ENCODE measurements at places on chromosomes 13 and 19. TPM values are rescaled to one million over a fixed set of nuclear protein-coding genes. Genes with fewer than 3 reads are reported as not detected.
A peak's percentile ranks its signal among the peaks of the same experiment; 100 is the strongest.

DNA sequence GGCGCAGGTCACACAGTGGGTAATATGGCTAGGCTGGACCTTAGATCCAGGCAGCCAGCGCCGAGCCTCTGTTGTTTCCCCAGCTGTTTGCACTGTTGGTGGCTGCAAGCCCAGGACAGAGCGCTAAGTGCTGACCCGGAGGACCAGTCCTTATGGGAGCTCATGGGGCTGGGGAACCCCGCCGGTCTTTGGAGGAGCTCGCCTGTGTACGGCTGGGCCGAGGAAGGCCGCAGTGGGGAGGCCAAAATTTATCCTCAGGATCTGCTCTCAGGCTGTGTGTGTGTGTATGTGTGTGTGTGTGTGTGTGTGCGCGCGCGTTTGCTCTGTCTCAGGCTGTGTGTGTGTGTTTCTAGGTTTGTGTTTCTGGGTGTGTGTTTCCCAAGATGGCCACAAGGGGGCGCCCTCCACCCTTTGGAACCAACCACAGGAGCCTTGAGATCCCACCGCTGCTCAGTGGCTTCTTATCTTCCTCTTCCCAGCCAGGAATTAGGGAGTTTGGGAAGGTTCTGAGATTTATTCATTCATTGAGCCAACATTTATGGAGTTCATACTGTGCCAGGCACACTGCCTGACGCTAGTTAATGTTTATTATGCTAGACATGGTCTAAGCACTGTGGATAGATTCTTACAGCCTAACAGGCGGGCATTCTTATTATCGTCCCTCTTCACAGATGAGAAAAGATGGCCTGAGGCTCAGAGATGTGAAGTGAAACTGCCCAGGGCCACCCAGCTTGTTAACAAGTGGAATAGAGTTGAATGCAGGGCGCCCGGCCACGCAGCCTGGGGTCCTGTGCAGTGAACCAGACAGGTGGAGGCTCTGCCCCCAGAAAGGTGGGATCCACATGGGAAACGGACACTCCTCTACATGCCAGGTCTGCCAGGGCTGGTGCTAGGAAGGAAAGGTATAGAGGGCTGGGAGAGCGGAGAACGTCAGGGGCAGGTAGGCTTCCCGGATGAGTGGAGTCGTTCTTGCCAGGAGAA lies 13.0 kb downstream of the PGLYRP1 start:
- DNase-seq = peak; percentile 83

GRCh38 chr13:33730147-33730546 lies 87.8 kb upstream of the RFC3 start:
- no peak for DNase-seq

GRCh38 chr19:40252395-40252794 lies 25.9 kb upstream of the CCNP start:
- DNase-seq = no peak

DNA sequence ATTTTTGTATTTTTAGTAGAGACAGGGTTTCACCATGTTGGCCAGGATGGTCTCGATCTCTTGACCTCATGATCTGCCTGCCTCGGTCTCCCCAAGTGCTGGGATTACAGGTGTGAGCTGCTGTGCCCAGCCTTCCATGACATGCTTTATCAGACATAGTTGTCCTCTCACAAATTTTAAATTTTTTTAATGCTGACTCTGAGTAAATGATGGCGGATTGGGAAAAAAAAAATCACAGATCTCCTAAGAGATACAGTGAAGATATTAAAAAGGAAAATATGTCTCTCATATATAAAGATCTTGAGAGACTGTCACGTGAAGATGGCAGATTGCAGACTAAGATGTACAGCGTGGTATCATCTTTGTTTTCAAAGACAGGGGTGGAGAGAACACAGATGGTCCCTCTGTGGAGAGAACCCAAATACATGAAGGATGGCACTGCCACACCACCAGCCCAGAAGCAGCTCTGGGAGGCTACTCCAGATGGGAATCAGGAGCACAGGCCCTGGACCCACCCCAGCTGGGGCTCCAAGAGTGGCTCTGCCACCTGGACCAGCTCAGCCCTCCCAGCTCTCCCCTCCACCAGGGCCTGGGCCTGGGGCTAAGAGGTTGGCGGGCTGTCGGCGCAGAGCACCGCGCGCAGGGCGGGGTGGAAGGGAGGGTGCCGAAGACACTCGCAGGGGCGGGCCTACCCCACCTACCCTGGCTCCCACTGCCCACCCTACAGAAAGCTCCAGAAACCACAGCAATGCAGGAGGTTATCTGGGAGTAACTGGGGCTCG lies 20.0 kb upstream of the CCNP start:
- DNase-seq = no peak

Gene ZNF793
- 0.83 TPM for total RNA-seq

Gene ZNF460
- total RNA-seq = 58.4 TPM

DNA sequence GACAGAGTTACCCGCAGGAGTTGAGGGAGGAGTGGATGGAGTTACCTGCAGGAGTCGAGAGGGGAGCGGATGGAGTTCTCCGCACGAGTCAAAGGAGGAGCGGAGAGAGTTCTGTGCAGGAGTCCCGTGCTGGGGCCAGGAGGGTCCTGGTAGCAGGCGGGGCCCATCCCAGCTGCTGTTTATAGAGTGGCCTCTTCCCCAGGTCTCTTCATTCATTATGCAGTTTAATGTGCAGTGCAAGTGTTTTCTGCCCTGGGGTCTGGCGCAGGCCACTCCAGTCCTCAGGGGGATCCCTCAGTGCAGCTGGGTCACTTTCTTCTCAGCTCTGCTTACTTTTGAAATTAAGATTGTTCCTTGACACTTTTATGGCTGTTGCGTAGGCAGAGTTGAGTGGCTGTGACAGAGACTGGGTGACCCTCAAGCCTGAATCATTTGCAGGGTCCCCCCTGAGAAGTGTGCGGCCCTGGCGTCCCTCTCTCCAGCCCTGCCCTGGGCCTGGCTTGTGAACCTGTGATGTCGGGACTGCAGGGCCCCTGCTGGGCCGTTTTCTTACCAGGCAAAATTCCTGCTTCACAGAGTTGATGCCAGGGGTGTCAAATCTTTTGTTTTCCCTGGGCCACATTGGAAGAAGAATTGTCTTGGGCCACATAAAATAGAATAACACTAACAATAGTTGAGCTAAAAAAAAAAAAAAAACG lies 17.9 kb downstream of the TFDP1 start:
- no peak for DNase-seq

Gene DOHH
- 19.0 TPM for total RNA-seq

GRCh38 chr13:101025925-101026324 lies 351.3 kb upstream of the TMTC4 start:
- no peak for DNase-seq

- DNase-seq = peak; percentile 91
Observed at GRCh38 chr19:805600-806550, 8.6 kb downstream of the PTBP1 start.

- DNase-seq = peak; percentile 56
Observed at GRCh38 chr19:15161028-15161984, 39.5 kb downstream of the NOTCH3 start.

Gene ZNF709
- 5.1 TPM for total RNA-seq

- no peak for DNase-seq
Observed at GRCh38 chr19:40763963-40764362, 11.4 kb upstream of the MIA start.

Gene ZNF682
- not detected for total RNA-seq

Gene MEIS3
- 9.6 TPM for total RNA-seq

DNA sequence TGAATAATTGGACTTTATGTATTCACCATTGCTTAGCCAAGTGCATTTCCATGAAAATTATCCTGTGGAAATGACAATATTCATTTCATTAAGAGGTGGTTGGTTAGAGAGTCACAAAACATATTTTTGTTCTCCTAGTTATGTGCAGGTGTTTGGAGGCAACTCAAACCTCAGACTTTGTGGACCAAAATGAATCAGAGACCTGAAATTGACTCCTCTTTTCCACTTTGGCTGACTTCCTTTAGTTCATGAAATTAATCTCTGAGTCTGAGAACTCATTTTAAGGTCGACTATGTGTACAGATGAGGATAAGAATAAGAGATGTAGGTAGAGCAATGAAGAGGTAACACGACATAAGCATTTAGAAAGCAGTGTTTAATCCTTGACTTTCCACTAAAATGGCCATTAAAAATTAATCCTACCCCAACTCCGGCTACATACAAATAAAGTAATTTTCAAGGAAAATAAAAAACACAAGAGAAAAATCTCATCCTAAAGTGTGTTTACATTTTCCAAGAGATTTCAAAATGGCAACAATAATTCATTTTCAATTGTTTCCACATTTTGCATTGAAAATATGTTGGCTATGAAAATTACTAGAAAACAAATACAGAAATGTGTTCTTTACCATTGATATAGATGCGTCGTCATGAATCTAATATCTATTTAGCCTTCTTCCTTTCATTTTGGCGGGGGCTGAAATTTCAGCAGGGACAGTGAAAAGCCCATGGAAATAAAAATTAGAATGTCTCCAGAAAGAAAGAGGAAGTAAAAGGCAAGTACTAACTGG lies 185.4 kb upstream of the CSNK1A1L start:
- no peak for DNase-seq

DNA sequence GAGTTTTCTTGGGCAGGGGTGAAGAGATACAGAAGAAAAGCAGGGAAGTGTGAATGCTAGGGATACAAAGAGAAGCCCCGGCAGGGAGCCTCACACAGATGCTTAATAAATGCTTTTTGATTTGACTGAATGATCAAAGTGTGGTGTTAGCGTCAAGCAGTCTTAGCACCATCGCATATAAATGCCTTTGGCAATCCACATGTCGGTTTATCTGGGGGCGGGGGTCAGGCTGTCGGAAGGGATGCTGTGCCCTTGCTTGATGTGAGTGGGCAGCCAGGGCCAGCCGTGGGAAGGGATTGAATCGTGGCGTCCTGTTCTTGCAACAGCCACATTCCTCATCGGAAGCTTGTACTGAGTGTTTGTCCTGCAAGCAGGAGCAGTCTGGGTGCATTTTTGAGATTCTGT lies 173.1 kb downstream of the LACC1 start:
- DNase-seq = no peak

Gene GARIN5A
- 0.59 TPM for total RNA-seq

GRCh38 chr13:44015811-44016210 lies 136.1 kb downstream of the LACC1 start:
- DNase-seq = no peak

DNA sequence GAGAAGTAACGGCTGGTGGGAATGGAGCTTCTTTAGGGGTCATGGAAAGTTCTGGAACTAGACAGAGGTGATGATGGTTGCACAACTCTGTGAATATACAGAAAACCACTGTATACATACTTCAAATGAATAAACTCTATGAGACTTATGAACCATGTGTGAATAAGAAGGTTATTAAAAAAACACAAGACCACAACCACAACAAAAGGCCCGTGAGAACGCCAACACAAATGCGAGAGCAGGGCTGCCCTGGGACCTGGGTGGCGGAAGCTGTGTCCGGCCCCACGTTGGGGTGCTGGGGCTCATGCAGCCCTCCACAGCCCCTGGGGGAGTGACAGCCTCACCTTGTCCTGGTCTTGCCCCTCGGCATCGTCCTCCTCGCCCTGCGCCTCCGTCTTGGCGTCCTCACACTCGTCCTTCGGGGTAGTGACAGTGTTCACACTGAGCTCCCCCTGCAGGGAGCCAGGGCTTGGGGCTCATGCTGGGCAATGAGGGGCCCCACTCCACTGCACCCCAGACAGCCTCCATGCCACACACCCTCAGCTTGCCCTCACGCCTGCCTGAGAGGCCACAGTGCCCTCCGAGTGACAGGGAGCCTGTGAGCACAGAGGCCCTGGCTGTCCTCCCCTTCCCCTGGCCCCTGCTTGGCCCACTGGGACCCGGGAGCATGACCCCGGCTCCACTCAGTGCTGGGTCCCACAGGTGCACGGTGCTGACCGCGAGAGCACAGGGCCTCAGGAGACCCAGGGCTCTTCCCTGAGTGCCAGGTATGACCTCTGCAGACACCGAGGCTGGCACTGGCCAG lies 16.0 kb downstream of the IZUMO4 start:
- no peak for DNase-seq

Gene GPR180
- total RNA-seq = 7.2 TPM

GRCh38 chr13:33205804-33206221 lies 79.7 kb downstream of the STARD13 start:
- peak; percentile 90 for DNase-seq

DNA sequence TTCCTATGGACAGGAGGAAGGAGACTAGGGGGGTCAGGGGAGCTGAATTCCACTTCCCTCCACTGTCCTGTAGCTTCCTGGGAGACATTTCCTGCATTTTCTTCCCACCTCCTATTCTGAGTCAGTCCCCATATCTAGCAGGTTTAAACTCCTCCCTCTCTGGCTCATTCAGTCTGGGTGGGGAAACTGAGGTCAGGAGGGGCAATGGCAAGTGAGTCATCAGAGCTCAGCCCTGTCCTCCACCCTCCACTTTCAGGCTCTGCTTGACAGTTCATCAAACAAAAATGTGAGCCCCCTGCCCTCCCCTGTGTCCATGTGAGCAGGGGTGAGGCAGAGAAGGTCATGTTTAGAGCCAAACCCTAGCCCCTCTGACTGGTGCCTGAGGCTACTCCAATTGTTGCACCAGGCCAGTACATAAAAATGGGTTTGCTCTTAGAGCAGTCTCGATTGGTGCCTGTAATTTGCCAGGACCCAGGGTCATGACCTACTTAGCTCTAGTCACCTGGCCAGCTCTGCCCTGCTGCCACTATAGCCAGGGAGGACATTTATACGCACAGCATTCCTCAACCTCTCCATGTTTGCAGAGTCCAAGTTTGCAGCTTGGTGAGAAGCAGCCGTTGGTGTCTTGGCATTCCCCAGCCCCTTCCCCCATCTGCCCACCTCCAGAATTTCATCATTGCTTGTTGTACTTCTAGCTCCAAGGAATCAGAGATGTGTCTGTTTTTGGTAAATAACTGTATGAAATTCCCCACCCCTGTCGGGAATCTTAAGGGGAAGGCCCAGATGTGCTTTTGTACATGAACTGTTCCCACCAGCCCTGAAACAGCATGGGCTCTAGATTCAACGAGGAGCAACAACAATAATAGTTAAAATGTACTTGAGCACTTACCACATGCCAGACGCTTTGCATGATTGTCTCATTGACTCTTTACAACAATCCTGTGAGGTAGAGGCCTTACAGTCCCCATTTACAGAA lies 20.7 kb downstream of the SAMD4B start:
- no peak for DNase-seq

GRCh38 chr13:33279414-33280278 lies 5.9 kb downstream of the STARD13 start:
- no peak for DNase-seq

GRCh38 chr13:23695711-23696464 lies 125.7 kb downstream of the TNFRSF19 start:
- DNase-seq = no peak

DNA sequence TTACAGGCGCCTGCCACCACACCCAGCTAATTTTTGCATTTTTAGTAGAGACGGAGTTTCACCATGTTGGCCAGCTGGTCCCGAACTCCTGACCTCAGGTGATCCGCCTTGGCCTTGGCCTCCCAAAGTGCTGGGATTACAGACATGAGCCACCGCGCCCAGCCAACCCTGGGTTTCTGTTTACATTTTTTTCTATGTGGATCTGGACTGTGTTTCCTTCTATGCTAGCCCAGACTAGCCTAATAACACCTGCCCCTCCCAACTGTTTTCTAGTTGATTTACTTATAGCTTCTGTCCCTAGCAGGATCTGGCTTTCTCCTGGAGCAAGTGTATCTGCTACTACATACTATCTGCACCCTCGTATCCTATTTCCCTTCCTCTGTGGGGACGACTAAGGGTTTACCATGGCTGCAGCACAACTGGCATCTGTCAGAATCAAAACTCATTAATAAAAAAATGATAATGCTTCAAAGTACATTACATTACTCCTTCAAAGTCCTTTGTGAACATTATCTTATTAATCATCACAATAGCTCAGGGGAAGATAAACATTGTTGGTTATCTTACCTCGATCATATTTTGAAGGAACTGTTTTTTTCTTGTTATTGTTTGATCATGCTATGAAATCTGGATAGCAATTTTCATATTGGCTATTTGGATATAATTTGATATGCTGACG lies 228.3 kb downstream of the KLF5 start:
- DNase-seq = no peak

Gene JUND
- total RNA-seq = 136 TPM

All from A673 (cell line).